ENCODE measurements at places on chromosomes 3 and 15.

DNA sequence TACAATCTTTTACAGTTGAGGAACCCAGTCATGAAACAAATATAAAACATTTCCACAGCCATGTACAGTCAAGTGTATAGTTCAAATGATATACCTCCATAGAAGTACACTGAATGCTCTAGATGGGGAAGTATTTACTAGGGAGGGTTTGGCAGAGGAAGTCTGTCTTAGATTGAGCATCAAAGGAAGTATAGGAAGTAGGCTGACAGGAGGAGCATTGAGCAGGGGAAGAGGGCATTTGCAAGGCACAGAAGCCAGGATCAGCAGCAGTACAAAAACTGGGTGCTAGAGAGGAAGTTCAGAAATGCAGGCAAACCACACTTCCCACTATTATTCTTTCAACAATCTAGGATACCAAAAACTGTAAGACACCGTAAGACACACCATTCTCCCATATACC lies 122.6 kb downstream of the ANO10 start:
- no peak for DNase-seq

- DNase-seq, result no peak
These were observed 348.0 kb upstream of the DPPA4 start for GRCh38 chr3:109685084-109686079.

DNA sequence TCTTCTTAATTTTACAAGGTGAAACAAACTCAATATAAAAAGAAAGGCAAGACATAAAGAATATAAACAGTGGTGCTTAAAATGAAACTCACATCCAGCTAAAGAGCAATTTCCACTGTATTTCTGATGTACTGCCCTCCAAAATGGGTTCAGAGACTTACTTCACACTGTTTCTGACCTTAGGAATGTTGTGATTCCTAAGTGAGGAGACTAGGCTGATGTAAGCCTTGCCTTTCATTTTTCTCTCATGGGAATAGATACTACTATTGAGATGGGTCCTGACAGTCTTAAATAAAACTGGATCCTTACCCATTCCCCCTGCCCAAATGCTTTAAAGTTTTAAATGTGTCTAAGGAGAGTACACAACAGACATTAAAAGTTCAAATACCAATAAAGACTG lies 86.9 kb downstream of the CBLB start:
- DNase-seq, result no peak

GRCh38 chr3:23325466-23326065 lies 122.4 kb downstream of the UBE2E2 start:
- DNase-seq, result no peak

- no peak for DNase-seq
These were observed 104.3 kb downstream of the NEO1 start for GRCh38 chr15:73156431-73157191.

- no peak for DNase-seq
These were observed 21.9 kb upstream of the SLC30A4 start for GRCh38 chr15:45544266-45545023.

- DNase-seq, result no peak
These were observed 1.2 kb downstream of the BNC1 start for GRCh38 chr15:83283138-83283812.

GRCh38 chr15:93829115-93829870 lies 402.1 kb upstream of the MCTP2 start:
- DNase-seq, result no peak

DNA sequence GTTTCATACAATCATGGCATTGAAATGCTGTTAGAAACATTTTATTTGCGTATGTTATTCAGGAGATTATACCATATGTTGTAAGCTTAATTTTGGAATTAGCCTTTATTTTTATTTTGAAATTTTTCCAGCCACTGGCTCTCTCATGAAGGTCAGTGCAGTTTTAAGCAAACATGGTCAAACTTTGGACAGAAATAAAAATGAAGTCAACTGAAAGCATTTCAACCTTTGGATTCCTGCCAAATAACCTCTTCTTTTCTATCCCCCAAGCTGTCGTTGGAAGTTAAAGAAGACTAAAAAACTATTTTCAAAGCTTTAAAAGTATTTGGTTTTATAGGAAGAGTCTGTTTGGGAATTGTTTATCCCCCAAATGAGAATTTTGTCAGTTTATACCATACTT lies 846.6 kb downstream of the MCTP2 start:
- no peak for DNase-seq

GRCh38 chr3:187896646-187897045 lies 151.4 kb upstream of the BCL6 start:
- DNase-seq, result no peak

DNA sequence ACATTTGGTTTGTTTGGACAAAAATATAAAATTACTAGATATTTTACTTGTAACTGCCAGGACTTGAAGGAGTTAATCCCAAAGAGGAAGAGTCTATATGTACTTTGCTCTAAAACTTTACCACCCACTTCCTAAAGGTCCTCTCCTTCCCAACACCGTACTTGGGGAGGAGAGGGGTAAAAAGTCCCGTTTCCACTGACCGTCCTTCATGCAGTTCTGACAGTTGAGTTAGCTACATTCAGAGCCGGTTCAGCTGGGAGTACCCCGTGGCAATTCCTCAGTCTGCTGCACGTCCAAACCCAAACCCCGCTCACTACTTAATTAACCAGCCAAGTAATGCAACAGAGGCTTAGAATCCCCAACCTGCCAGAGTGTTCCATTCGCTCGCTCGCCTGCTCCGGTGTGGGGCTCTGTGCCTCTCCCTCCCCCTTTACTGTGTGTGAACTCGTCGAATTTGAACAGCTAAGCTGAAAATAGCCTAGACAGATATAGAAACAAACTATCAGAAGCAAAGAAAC lies 519.7 kb downstream of the FOXP1 start:
- no peak for DNase-seq

DNA sequence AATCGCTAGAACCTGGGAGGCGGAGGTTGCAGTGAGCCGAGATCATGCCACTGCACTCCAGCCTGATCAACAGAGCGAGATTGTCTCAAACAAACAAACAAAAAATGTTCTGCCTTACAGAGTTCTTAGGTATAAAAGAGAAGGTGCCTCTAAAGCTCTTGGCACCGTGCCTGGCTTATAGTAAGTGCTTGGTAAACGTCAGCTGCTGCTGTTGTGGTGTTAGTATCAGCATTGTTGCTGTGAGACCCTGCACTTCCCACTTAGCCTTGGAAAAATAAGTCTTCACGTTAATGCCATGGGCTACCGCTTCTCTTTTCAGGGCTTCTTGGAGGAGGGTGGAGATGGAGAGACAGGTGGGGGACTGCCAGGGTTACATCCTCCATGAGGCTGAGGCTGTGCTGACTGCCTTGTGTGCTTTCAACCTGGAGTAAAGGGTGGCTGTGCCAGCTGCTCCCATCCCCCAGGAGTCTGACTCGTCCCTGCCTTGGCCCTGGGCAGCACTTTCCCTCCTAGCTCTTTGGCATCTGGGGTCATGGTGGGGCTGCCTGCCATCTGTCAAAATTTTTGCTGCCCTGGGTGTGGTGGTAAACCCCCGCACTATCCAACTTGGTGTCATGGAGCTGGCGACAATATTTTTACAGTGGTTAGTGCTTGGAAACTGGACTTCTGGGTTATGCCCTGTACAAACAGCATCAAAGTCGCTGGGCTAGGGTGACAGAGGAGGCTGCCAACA lies 17.8 kb downstream of the FLNB start:
- no peak for DNase-seq

- peak; percentile 79 for DNase-seq
These were observed at the start of gene MFSD1 for GRCh38 chr3:158801696-158802408. Gene MFSD1 (plus strand): TSS chr3:158802054. CDS start chr3:158802153, 99 bp downstream.

DNA sequence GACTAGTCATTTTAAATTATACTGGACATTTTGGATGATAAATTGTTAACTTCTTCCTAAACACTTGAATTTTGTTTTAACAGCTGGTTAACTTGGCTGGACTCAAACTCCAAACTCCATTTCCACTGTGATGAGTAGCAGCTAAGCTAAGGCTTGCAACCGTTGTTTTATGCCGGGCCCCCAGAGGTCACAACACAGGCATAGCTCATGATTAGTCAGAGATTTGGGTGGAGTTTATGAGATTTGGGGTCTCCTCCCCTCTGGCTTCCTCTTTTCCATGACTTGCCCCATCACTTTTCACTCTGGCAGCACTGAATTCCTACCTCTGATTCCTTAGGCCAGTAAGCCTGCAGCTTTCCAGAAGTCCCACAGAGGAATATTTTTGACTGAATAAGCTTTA lies 12.8 kb downstream of the THAP10 start:
- no peak for DNase-seq

- DNase-seq, result no peak
These were observed 237.2 kb upstream of the DPH6 start for GRCh38 chr15:35783203-35783602.

DNA sequence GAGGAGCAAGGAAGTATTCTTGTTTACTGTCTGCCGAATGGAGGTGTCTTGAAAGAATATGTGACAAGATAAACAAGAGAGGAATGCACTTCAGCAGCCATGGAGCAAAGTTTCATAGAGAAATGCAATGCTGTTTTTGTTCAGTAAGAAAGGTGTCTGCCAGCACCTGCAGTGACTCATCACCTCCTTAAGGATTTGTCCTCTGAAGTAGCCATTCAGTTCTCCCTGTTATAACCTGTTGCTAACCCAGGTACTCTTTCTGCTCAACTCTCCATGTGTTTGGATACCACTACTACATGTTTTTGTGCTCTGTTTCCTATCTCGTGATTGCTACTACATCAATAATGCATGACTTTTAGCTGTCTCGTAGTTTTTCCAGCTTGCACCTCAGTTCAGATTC lies 328.9 kb downstream of the CHL1 start:
- DNase-seq, result no peak

GRCh38 chr3:12663401-12663935 lies 449 bp downstream of the RAF1 start:
- no peak for DNase-seq

DNA sequence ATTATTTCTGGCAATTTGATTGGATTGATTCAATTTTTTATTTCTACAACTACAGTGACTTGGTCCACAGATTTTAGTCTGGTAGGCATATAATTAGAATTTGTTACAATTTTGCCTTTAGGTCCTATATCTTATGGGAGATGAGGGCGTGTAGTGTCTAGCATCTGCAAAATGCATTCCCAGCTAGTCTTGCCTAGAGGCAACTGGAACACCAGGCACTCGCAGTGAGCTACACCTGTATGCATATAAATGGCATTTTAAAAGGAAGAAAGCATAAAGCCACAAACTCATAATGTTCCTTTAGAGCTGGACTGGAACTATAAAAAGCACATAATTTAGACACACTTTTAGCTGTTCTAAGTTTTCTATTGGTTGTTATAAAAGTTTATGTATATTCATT lies 17.9 kb upstream of the SPPL2A start:
- no peak for DNase-seq

DNA sequence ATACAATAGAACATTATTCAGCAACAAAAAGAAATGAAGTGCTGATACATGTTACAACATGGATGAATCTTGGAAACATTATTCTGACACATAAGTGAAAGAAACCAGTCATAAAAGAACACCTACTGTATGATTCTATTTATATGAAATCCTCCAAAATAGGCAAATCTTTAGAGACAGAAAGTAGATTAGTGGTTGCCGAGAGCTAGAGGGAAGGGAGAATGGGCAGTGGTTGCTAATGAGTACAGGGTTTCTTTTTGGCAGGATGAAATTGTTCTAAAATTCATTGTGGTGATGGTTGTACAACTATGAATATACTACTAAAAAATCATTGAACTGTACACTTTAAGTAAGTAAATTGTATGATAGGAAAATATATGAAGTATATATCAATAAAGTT lies 6.3 kb upstream of the LRRC58 start:
- no peak for DNase-seq

DNA sequence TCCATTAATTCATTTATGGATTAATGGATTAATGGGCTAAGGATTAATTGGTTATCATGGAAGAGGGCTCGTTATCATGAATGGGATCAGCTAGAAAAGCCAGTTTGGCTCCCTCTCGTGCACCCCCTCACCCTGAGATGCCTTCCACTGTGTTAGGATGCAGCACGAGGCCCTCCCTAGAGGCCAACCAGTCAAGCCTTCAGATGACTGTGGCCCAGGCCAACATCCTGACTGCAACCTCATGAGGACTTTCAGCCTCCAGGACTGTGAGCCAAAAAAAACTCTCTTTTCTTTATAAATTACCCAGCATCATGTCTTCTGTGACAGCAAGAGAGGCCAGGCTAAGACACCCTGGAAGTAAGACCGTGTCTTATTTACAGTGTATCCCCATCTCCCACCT lies 9.0 kb downstream of the EFCAB12 start:
- DNase-seq, result no peak

- DNase-seq, result no peak
These were observed 14.6 kb downstream of the NUSAP1 start for GRCh38 chr15:41347236-41347635.

DNA sequence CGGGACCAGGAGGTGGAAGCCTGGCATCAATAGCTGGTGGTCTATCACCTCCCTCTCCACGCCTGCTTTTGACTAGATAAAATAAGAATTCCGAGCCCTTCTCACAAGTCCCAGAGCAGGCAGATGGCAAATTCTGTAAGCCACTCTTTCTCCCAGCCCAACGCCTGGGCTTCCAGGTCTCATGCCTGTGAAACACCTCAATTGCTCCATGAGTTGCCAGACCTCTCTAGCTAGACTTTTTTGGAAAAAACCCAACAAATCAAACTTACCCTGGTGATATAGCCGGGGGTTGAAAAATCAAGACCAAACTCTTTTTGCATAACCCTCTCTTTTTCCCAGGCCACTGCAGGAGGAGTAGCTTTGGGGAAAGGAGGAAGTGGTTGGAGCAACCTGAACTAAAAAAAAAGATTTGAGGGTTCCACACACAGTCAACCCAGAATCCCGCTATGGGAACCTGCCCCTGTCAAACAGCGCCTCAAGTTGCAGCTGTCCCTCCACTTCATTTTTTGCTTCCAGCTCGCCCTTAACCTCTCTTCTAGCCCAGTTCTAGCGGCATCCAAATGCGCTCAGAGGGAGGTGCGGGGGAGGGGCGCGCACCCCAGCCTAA lies 7.0 kb downstream of the BHLHE40 start:
- no peak for DNase-seq

Data from activated T-helper 1 cell treated with Interleukin-2 at 50 U/mL for 16 hours (primary cell).